ENCODE measurements at places on chromosomes 13 and 19. TPM values are rescaled to one million over a fixed set of nuclear protein-coding genes. Genes with fewer than 3 reads are reported as not detected.

DNA sequence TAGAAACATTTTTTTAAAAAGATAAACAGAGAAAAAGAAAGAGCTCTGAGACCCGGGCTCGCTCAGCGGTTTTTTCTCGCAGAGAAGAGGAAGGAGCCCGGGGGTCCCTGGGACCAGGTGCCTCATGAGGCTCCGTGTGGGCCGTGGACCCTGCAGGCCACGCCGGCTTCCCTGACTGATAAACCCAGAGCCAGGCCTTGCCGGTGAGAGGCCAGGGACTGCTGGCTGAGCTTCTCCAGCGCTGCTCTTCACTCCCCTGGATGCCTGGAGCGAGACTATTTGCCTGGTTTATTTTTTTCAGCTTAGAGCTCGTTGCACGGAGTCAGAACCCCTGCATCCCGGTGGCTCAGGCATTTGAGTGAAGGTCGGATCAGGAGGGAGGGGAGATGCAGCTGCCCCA, 53.4 kb upstream of the F7 start:
- DNase-seq = no peak

- no peak for DNase-seq
Observed at GRCh38 chr19:31641591-31641990, 292.4 kb upstream of the TSHZ3 start.

- peak; percentile 50 for DNase-seq
Observed at GRCh38 chr19:18401580-18402112, 4.2 kb upstream of the LRRC25 start.

GRCh38 chr19:5122671-5123409, 153.9 kb downstream of the KDM4B start:
- no peak for DNase-seq

Gene PRX
- total RNA-seq = 0.95 TPM

GRCh38 chr19:3196933-3197205, 11.1 kb downstream of the NCLN start:
- DNase-seq = no peak

Gene FCER2
- total RNA-seq = not detected

Gene ZMYM5
- 18.3 TPM for total RNA-seq

GRCh38 chr13:96615252-96615651, 379.0 kb downstream of the OXGR1 start:
- no peak for DNase-seq

DNA sequence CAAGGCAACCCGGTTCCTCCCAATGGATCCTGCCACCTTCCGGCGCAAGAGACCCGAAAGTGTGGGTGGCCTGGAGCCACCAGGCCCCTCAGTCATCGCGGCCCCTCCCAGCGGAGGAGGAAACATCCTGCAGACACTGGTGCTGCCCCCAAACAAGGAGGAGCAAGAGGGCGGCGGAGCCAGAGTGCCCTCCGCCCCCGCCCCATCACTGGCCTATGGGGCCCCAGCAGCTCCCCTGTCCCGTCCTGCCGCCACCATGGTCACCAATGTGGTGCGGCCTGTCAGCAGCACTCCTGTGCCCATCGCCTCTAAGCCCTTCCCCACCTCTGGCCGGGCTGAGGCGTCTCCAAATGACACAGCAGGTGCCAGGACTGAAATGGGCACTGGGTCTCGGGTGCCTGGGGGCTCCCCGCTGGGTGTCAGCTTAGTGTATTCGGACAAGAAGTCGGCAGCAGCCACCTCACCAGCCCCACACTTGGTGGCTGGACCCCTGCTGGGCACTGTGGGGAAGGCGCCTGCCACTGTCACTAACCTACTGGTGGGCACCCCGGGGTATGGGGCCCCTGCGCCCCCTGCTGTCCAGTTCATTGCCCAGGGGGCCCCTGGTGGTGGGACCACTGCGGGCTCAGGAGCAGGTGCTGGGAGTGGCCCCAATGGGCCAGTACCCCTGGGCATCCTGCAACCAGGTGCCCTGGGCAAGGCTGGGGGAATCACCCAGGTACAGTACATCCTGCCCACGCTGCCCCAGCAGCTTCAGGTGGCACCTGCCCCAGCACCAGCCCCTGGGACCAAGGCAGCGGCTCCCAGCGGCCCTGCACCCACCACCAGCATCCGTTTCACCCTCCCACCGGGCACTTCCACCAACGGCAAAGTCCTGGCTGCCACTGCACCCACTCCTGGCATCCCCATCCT, 11.2 kb upstream of the PRR19 start:
- DNase-seq = peak; percentile 51

- no peak for DNase-seq
Observed at GRCh38 chr13:37409756-37410155, 188.8 kb downstream of the POSTN start.

GRCh38 chr19:2803486-2804155, 16.0 kb upstream of the ZNF554 start:
- DNase-seq = no peak

Gene MYBPC2
- not detected for total RNA-seq

GRCh38 chr13:113114511-113115362, 7.9 kb upstream of the F10 start:
- DNase-seq = no peak

Measured in SK-MEL-5 (cell line).